ENCODE measurements at places on chromosomes 6 and 20.

DNA sequence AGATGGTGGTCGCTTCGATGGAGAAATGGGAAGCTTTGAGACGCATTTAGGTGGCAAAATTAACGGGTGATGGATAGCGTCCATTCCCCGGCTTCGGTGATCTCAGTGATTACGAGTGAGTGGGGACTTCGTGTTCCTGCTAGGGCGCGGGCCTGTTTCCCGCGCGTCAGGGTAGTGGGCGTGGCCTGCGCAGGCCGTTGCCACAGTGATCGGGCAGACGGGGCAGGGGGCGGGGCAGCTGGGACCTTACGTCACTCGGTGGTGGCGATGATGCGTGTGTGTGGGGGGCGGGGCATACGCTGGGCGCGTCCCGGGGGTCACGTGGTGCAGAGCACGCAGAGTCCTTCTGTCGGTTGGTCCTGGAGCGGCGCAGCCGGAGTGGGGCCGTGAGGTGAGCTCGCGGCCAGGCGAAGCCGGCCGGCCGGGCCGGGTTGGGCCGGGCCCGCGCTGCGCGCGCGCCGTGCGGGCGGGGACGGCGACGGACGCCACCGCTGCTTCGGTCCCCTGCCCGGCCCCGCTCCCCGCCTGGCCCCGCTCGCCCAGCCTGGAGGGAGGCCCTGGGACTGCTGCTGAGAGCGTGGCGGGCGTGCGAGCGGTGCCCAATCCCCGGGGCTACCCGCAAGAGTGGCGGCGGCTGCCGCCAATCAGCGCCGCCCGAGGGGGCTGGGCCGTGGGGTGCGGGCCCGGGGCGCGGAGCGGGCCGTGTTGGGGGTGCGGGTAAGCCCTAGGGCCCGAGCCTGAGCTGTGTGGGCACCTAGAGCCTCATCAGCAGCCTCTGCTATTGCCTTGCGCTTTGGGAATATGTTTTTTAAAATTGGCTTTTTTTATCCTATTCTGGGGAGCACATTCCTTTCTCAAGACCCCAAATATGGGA is at the start of gene PHF20:
TSS of gene PHF20 (plus strand) at position 327 of the 874 bp plus-strand sequence. CDS start 29,508 bp downstream, outside the sequence.
- DNase-seq = peak; percentile 99

- no peak for DNase-seq
Measured at GRCh38 chr20:39021748-39022147, 59.6 kb downstream of the DHX35 start.

DNA sequence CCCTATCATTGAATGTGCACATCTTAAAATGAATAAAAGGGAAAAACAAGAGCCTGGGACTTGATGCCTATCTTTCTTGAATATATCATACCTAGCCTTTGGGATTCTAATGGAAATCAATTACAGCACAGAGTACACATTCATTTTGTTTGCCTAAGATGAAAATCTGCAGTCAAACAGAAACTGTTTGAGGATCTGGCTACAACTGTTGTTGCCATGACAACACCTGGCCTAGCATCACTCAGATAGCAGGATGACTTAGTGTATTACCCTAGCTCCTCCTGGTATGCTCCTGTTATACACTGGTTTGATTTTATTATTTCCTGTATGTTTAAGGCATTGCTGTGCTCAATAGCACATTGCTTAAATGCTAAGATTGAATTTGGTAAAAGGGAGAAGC is 71.5 kb upstream of the LAMP5 start:
- no peak for DNase-seq

- no peak for DNase-seq
Measured at GRCh38 chr6:15425947-15426346, 180.1 kb downstream of the JARID2 start.

GRCh38 chr6:98847779-98848538 is 13.6 kb downstream of the POU3F2 start:
- no peak for DNase-seq

- DNase-seq = no peak
Measured at GRCh38 chr6:14770040-14770439, 475.8 kb upstream of the JARID2 start.

GRCh38 chr6:159134701-159135364 is 34.4 kb upstream of the FNDC1 start:
- DNase-seq = peak; percentile 51

GRCh38 chr6:34143884-34144580 is 1.9 kb downstream of the GRM4 start:
- DNase-seq = peak; percentile 46

DNA sequence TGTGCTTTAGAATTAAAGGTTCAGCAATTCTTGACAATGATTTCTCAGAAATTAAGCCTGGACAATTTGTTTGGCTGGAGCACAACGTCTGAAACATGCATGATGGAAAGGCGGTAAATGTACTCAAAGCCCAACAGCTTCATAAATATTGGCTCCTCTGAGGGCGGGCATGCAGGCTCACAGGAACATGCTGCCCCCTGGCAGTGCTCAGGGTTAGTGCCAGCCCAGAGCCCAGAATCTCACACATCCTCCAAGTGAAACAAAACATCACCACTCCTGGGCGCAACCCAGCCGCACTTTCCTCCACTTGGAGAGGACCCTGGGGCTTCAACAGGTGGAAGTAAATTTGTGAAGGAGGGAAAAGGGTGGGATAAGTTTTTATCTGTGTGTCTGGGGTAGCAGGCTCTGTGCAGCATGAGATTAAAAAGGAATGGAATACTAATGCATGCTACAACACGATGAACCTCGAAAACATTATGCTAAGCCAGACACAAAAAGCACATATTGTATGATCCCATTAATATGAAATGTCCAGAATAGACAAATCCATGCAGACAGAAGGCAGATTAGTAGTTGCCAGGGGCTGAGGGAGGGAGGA is 54.1 kb upstream of the PTPRT start:
- DNase-seq = no peak

- no peak for DNase-seq
Measured at GRCh38 chr6:138035070-138035469, 72.1 kb downstream of the PERP start.

GRCh38 chr6:121794630-121795029 is 359.2 kb downstream of the GJA1 start:
- no peak for DNase-seq

DNA sequence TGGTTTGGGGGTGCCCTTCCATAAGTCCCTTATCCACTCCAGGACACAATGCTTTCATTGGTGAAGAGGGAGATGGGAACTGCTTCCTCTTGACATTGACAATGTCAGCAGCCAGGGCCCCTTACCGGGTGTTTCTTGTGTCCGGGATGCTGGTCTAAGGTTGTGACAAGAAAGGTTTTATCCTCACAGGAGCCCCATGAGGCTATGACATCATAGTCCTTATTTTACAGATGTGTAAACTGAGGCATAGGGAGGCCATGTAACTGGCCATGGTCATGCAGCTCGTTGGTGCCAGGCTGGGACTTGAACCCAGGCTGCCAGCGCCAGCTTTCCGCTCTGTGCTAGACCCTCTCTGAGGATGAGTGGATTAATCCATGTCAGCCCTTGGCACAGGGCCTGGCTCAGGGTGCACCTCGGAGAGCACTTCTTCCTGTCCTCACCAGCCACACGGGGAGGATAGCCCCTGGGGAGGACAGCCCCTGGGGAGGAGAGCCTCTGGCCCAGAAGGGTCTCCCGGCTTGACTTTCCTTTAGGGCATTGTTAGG is 157.3 kb downstream of the SYCP2 start:
- DNase-seq = no peak

DNA sequence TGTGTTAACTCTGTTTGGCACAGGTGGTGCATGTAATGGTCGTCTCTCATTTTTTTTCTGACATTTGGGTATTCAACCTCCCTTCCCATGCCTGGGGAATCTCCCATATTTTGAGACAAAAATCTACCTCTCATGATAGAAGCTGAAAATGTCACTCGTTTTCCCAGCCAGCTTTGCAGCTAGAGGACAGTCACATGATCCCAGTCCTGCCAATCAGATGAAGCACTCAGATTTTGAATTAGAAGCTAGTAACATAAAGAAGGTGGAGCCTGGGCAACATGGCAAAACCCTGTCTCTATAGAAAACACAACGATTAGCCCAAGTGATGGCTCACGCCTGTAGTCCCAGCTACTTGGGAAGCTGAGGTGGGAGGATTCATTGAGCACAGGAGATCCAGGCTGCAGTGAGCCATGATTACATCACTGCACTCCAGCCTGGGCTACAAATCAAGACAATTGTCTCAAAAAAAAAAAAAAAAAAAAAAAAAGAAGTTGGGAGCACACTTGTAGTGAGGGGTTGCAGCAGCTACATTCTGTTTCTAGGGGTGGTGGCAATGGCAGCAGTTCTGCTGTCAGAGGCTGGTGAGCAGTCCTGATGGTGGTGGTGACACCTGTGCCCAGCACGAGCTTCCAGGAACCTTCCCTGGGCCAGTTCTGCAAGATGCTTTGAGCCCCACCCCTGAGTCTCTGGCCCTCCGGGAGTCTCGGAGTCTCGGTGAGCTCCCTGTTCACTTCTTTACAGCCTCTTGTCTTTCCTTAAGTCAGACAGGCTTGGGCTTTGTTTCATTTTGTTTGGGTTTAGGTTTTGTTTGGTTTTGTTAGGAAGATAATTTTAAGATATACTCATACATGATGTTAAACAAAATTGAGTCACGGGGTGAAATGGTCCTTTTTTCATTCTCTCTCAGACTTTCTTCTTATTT is 94.1 kb upstream of the KCNG1 start:
- DNase-seq = no peak

DNA sequence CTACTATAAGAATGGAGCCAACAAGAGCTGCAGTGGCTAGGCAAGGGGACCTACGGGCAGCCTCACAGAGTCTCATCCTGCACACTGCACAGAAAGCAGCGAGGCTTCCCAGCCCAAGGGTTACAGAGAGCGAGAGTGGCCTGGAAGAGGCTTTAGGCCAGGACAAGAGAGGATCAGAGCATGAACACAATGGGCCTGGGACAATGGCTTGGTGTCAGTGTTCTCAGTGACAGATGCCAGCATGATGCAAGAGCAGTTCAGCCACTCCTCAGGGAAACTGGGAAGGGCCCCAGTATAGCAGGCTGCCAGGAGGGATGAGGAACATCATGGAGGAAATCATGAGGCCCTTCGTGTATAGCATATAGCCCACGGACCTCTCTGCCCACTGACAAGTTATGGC is 108.0 kb downstream of the NUS1 start:
- DNase-seq = no peak

- peak; percentile 82 for DNase-seq
Measured at GRCh38 chr20:21505161-21505809, 8.6 kb downstream of the NKX2-2 start.

DNA sequence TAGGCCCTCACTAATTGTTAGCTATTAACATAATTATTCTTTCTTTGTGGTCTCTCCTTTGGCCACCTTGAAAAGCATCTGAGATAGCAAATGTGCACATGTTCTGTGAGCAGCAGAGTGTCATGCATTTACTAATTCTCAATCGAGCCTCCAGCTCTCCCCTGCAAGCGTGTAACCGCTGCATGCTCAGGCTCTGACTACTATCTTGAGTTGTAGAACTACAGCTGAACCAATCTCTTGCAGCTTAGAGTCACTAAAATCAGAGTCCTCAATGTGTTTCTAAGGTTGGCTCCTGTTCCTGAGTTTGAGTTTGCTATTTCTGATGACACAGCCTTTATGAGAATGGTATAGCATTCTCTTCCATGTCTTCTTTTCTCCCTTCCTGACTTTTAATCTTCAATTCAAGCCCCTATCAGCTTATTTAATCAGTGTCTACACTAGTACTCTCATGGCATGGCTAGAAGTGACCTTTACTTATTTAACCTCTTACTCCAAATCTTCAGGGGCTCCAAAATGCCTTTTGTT is 65.5 kb downstream of the PPP1R3G start:
- DNase-seq = no peak

- no peak for DNase-seq
Measured at GRCh38 chr6:89495961-89496535, 63.1 kb downstream of the ANKRD6 start.

DNA sequence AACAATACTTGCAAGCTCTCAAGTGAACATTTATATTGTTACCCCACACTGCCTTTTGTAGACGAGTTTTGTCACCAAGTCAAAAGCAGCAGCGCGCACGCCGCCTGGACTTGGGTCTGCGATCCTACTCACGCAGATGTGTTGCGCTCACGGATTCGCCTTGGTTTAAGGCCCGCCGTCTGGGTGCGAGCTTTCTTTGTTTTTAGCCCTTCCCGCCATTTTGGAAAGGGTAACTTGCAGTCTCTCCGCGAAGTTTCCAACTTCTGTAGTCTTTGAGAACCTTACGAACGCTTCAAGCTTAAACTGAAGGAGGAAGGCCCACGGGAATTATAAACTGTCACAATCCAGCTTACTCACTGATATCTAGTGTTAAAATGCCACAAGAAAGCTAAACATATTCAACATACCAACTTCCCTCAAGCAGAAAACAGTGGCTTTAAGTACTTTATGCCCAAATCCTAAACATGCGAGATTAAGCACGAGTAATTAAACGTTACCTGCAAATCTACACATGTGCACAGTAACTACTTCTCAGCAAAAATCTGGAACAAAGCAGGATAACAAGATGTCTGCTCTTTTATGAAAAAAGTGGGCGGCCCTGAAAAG is 80.4 kb upstream of the BTN3A2 start:
- DNase-seq = no peak

- no peak for DNase-seq
Measured at GRCh38 chr6:145632971-145633370, 102.3 kb downstream of the EPM2A start.

DNA sequence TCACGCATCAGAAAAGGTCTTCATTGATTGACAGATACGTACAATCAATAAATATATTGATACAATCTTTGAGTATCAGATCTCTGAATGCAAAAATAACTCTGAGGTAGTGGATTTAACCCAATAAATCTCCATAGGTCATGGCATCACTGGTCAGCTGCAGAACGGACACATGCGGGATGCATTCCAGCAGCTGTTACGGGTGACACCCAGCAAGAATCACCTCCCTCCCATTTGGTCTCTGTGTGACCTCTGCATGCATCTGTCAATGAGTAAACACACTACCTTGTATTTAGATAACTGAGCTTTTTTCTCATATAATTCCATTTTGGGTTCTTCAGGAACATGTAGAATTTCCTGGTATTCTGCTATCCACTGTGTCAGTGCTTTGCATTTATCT is 285.4 kb downstream of the SYNE1 start:
- no peak for DNase-seq

DNA sequence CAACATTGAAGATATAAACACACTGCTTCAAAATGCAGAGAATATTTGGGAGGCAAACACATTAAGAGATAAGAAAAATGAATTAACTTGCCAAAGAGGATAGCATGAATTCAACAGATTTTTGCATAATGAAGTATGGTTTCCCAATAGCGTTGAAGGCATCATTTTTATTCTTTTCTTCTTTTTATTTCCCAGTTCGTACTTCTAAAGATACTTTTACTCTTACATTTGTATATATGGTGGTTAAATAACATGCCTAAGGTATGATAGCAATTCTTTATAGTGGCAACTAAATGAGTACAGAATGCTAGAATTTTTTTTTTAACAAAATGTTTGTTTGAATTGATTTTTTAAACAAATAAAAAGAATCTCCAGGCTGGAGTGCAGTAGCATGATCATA is 473.4 kb upstream of the MARCKS start:
- no peak for DNase-seq

- no peak for DNase-seq
Measured at GRCh38 chr6:131736003-131736596, 25.3 kb upstream of the CTAGE9 start.

DNA sequence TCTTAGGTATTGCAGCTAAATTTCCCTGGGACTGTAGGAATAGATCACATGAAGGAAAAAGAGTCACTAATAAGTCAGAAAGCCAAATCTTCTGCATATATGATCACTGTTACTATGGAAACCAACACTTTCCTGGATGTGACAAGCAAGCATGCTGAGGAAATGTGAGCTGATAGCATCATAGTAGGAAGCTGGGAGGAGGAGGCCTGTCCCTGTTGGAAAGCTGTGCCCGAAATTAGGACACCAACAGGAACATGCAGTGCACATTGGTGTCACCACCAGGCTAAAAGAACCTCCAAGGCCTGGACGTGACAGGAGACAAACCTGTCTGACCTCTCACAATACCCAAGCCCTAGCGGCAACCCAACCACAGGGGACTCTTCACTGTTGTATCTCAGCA is 181.9 kb upstream of the PCSK2 start:
- DNase-seq = no peak
